ENCODE measurements at places on chromosomes 2 and 18.

- DNase-seq = no peak
Observed at GRCh38 chr2:14516844-14517243, 115.7 kb upstream of the LRATD1 start.

GRCh38 chr2:218546012-218546411, 22.1 kb downstream of the USP37 start:
- DNase-seq = no peak

DNA sequence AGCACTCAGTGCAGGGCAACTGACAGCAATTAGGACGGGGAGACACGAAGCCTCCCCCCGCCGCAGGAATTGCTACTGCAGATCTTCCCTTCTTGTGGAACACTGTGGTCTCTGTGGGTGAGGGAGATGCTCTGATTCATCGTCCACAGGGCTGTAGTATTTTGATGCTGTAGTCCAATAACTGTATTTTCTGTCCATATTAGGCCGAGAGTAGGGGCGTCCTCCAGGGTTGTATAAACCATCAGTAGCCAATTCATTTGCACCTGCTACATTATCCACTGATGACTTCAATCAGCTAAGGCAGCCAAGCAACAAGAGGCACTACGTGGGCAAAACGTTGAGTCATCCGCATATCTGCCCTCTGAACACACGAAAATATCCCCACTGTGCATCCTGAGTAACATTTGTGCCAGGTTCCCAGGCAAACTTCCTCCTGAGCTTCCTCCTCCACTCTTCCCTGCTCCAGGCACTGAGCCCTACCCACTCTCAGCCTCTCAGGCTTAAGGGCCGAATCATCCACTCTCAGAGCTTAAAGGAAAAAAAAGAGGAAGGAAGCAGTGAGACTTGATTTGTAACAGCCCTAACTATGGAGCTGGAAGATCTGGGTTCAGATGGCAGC, 62.1 kb downstream of the LBH start:
- DNase-seq = no peak

DNA sequence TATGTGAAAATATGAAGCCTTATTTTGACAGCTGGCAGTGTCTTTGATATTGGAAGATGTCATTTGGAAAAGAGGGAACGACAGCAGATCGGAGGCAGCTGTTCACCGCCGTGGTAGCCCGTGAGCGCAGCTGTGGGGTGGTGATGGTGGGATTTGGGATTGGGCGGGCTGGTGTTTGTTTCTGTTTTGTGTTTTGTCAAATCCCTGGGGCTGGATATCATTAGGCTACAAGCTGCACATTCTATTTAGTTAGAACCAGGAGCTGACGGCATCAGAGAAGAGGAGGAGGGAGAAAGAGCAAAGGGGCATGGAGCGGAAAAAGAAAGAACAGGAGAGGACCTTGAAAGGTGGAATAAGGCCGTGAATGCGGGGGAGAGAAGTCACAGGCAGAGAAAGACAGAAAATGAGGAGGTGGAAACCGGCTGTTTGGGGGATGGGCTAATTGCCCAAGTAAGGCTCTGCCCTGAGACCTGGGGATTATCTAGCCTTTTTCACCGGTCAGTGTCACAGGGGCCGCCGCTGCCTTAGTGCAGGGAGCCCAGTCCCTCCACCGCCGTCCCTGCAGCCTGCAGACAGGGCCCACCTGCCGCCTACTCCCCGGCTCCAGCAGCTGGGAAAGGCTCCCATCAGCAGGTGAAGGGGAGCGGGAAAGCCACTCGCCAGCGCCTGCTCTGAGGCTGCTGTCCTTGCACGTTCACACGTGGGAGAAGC, 88.0 kb downstream of the ZCCHC2 start:
- no peak for DNase-seq

GRCh38 chr2:143284087-143284675, 155.0 kb downstream of the ARHGAP15 start:
- DNase-seq = peak; percentile 41

DNA sequence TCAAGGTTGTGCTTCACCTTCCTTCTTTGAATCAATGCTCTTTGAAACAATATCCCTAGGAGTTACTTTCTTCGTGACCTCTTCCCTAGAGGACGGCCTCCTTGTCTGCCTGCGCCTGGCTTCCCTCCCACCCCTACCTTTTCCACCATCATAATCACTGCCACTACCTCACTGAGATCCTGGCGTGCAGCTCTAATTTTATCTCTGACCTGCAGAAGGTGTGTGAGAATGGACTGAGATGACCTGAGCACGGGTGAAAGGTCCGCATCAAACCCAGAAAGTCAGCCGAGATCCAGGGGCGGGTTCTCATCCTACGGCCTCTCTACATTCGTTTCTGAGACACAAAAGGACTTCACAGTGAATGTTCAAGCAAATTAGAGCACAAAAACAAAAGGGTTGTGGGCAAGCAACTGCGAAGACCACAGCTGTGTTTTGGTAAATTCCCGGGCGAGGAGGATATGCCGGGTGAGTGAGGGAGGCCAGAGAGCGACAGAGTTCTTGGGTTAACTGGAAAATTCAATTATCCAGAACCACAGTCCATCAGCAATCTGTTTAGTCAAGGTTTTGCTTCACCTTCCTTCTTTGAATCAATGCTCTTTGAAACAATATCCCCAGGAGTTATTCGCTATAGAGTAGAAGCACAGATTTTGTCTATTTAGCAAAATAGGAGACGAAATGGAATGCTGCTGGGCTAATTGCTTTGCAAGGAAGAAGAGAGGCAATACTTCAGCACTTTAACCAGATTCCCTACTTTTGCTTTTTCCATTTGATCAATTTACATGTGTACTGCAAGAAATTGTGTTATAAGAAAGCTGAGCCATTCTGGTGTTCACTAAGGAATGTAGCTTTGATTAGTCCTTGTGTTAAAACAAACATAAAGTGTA, 212.6 kb downstream of the ACKR3 start:
- DNase-seq = no peak

GRCh38 chr2:214079032-214079431, 331.8 kb upstream of the VWC2L start:
- DNase-seq = no peak

DNA sequence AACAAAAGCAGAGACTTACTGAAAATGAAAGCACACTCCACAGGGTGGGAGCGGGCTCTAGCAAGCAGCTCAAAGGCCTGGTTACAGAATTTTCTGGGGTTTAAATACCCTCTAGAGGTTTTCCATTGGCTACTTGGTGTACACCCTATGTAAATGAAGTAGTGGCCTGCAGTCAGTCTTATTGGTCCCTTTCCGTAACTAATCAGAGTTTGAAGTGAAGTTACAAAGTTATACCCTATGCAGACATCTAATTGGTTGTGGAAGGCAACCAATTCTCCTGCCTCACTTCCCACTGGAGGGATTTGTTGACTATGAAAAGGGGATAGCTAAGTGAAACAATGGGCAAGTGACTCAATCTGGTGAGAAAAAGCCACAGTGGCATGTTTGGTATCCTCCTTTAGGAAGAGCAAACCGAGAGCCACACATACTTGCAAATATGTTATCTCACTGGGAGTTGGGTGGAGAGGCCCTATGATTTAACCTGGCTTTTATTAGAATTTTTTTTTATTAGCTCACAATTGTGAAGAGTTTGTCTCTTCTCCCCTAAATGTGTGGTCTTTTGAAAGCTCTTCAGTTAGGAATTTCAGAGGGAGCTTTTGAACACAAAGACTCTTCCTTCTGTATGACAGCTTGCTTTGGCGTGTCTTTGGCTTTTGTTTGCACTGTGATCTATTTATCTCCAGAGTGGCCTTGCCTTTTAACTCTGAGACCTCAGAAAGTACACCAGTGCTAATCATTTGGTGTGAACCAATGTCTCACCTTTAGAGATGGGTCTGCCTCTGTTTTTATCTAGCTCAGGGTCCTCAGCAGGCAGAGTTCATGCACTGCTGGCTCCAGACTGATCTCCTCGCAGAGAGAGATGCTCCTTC, 69.6 kb downstream of the MAP4K4 start:
- DNase-seq = no peak

DNA sequence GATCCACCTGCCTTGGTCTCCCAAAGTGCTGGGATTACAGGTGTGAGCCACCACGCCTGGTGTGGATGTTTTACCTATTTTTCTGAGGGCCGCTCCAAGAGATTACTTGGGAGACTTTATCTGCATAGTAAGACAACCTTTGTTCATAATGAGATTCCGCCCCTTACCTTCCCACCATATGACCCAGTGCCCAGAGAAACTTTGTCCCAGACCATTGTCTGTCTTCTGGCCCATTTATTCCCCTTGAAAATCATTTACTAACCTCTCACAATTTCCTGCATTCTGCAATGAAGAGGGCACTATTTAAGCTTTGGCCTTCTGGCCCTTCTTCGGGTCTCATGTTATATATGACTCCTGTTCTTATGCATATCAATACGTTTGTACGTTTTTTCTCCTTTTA, 13.7 kb upstream of the TMEM37 start:
- no peak for DNase-seq

GRCh38 chr2:128162266-128162665, 71.3 kb downstream of the UGGT1 start:
- peak; percentile 34 for DNase-seq

DNA sequence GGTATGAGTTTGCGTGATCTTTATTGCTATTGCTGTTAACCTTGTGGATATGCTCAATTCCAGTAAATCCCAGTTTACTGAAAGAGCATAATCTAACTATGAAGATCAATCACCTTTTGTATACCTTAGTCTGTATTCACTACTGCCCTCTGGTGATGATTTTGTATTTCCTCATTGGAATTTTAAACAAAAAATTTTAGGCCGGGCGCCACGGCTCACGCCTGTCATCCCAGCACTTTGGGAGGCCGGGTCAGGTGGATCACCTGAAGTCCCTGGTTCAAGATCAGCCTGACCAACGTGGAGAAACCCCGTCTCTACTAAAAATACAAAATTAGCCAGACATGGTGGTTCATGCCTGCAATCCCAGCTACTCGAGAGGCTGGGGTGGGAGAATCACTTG, 5.1 kb downstream of the COMMD1 start:
- DNase-seq = no peak

DNA sequence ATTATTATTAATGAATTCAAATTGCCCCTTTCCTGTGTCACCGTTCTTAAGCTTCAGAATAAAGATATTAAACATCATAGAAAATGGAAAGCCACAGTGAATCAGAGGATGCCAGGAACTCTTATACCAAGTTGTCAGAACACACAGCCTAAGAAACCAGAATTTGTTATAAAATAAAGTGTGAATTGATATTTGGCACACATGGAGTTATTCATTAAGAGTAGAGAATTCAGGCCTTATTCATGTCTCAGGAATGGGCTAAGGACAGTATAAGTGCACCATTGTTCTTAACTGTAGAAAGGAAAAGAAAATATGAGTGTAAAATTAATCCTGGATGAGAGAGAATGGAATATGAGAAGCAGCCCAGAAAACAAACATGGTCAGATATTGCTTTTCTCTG, 86.7 kb upstream of the ATP8B1 start:
- no peak for DNase-seq

- DNase-seq = no peak
Observed at GRCh38 chr2:72581560-72582181, 244.2 kb downstream of the EXOC6B start.

DNA sequence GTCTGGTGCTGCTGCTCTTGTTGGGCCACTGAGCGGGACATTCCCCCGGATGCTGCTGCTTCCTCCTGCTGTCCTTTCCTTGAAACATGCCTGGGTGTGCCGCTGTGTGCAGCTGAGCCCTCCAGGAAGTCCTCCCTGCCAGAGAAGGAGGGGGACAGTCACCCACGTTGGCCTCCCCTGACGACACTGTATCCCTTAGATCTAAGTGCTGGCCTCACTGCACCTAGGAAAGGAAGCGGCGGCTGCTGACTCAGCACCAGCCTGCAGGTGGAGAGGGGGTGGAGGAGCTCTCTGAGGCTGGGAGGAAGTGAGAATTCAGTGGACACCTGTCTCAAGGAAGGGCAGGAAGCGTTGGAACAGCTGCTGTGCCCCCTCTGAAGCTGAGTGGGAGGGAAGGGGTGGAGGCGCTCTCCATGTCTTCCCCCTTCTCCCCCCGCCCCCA, 239.8 kb downstream of the HAUS1 start:
- peak; percentile 61 for DNase-seq

- no peak for DNase-seq
Observed at GRCh38 chr2:235734688-235735231, 240.9 kb downstream of the AGAP1 start.

GRCh38 chr2:49972699-49973098, 818.4 kb upstream of the FSHR start:
- DNase-seq = no peak

DNA sequence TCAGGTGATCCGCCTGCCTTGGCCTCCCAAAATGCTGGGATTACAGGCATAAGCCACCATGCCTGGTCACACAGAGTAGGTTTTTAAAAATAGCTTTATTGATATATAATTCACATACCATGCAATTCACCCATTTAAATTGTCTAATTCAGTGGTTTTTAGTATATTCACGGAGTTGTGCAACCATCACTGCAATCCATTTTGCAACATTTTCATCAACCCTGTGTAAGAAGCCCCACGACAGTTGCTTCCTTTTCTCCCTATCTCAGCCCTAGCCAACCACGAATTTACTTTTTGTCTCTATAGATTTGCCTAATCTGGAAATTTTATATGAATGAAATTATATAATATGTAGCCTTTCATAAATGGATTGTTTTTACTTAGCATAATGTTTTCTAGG, 266.4 kb downstream of the NAPG start:
- no peak for DNase-seq

DNA sequence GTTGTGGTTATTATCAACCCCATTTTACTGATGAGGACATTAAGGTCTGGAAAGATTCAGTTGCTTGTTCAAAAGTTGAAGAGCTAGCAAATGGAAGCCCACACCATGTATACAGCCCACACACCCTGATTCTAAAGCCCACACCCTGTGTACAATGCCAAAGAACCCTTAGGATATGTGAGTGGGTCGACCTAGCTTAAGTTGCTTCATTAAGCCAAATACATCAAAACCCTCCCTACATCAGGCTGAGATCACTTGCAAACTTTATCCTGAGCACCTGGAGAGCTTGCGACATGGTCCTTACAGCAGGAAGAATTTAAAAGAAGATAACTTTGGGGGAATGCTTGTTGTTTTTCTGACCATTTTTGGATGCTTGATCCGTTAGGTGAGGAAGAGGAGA, 435 bp upstream of the ARHGAP25 start:
- DNase-seq = no peak

DNA sequence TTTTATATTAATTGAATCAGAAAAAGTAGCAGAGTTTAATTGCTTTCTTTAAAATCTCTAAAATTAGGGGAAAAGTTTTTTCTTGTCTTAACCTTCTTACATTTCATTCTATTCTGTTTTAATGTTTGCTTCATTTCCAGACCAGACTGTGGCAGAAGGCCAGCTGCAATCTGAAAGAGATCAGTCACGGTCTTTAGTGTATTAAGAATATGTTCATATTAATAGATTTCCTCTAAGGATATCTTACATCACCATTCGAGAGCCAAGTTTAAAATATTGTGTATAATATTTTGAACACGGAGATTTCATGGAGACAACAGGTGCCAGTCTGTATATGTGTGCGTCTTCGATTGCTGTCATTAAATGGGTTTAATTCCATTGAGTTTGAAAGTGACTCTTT, 230.9 kb upstream of the ZSWIM2 start:
- DNase-seq = no peak

- DNase-seq = no peak
Observed at GRCh38 chr18:39434223-39434920, 1868.8 kb upstream of the CELF4 start.

GRCh38 chr2:108615480-108616090, 81.3 kb downstream of the LIMS1 start:
- no peak for DNase-seq

GRCh38 chr18:48409591-48410094, 460 bp upstream of the ZBTB7C start:
- DNase-seq = no peak
